HuH-7 (cell line): ENCODE measurements at places on chromosomes 16 and 17.

DNA sequence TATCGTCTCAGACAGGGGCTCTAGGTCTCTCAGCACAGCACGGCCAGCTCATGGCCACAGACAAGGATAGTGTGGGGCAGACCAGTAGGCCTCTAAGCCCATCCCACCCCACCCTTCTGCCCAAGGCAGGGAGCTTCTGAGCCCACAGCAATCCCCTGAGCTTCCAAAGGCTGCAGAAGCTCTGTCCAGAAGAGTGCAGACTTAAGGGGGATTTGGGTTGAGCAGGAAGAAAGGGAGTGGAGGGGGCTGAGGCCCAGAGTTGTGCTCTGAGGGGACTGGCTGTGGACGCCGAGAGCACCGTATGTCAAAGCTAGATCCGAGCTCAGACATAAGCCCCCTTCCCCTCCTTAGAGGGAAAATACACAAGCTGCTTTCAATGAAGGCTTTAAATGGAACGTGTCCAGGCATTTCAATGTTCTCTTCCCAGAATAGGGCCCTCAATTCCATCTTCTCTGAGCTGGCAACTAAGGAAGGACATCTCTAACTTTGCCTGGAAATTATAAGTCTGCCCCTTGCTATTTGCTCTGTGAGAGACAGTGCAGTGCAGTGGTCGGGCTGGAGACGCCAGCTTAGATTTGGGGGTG, 116.4 kb upstream of the RPL38 start:
- no peak for DNase-seq

- no peak for DNase-seq
These were observed 8.0 kb downstream of the SGF29 start for GRCh38 chr16:28561557-28562187.

GRCh38 chr16:67674851-67675578, 8.4 kb downstream of the C16orf86 start:
- DNase-seq, result no peak

DNA sequence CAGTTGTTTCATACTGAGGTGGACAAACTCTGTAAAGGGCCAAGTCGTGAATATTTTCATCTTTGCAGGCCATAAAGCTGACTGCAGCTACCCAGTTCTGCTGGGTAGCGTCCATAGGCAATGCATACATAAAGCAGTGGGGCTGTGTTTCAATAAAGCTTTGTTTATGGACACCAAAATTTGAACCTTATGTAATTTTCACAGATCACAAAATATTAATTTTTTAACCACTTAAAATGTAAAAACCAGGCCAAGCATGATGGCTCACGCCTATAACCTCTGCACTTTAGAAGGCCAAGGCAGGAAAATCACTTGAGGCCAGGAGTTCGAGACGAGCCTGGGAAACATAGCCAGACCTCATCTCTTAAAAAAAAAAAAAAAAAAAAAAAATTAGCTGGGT, 148.0 kb downstream of the CCDC182 start:
- no peak for DNase-seq

GRCh38 chr16:83070416-83071209, 443.8 kb downstream of the CDH13 start:
- no peak for DNase-seq
